Neural crest cell (in vitro differentiated cells): ENCODE measurements at places on chromosomes 11 and 22. TPM values are rescaled to one million over a fixed set of nuclear protein-coding genes. Genes with fewer than 3 reads are reported as not detected.

DNA sequence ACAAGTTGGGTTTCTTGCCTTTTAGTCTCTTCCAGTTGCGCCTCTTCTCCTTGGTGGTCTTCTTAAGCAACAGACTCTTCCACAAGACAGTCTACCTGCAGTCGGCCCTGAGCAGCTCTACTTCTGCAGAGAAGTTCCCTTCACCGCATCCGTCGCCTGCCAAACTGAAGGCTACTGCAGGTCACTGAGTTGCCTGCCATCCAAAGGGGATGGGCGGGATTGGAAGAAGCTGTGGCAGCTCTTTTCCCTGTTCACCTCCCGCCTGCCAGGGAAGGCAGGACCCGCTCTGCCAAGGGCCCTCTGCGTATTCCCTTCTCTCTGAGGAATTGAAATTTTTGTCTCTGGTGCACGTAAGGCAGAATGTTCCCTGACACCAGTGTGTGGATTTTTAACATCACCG, 9.2 kb upstream of the STT3A start:
- DNase-seq = no peak

DNAJC24 gene
- 24.9 and 26.3 TPM in 2 replicates for total RNA-seq

GRCh38 chr11:79419120-79419519, 21.7 kb downstream of the TENM4 start:
- no peak for DNase-seq

DNA sequence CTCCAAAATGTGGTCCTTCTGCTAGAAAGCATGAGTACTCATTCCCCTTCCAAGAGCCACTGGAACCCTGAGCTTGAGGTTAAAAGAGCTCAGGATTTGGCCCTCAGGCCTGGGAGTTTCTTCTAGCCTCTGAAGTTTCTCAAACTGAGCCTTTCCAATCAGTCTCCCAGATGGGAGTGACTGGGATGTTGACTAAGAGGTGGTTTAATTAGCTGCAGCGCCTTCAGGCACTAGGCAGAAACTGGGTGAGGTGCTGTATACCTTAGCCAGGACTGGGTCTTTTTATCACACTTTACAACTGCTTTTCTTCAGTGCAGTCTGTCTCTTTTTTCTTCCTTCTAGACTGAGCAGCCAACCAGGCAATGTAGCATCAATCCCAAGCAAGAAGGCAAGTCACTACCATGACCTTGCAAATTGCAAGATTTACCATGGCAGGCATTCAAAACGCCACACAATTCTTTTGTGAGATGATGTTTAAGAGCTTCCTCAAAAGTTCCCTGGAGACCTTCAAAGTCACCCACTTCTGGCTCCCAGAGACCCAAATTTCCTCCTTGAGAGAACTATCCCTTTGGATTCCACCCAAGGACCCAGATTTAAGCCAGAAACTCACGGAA, 93.0 kb downstream of the SLC1A2 start:
- no peak for DNase-seq

DNA sequence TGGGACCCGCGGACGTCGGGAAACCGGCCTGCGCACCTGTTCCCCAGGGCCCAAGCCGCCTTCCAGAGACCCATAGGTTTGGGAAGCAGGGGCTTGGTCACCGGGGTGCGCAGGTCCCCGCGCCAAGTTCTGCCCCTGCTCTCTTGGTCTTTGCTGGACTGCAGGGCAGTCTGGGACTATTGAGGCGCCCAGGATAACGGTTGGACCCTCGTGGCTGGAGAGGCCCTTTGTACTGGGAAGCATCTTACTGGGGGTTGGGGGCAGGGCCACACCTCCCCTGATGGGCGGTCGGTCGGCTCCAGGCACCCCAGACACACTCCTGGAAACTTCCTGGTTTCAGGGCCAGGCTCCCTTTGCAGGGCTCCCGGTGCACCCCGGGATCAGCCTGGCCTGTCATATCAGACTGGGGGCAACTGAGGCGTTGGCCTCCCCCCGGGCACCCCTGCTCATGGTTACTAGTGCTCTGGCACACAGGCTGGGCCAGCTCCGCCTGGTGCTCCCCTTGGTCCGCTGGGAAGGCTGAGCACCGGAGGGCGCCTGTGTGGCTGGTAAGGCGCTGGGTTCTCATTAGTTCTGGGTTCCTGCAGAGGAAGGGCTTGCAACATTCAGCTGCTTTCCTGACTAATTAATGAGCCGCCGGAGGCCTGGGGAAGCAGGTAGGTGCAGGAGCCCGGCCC, 1250.5 kb downstream of the BRD1 start:
- no peak for DNase-seq

GRCh38 chr11:65887723-65888162, 528 bp downstream of the FIBP start:
- DNase-seq = no peak

PACSIN3 gene
- total RNA-seq = 56.4 and 57.0 TPM in 2 replicates

SMIM35 gene
- total RNA-seq = not detected in 2 replicates

GRCh38 chr22:46290843-46291785, 5.6 kb upstream of the GTSE1 start:
- DNase-seq = no peak

- DNase-seq = no peak
These were observed 588 bp upstream of the FAT3 start for GRCh38 chr11:92224054-92224406.

OR5A1 gene
- not detected in 2 replicates for total RNA-seq

OR5B17 gene
- total RNA-seq = not detected in 2 replicates

DNA sequence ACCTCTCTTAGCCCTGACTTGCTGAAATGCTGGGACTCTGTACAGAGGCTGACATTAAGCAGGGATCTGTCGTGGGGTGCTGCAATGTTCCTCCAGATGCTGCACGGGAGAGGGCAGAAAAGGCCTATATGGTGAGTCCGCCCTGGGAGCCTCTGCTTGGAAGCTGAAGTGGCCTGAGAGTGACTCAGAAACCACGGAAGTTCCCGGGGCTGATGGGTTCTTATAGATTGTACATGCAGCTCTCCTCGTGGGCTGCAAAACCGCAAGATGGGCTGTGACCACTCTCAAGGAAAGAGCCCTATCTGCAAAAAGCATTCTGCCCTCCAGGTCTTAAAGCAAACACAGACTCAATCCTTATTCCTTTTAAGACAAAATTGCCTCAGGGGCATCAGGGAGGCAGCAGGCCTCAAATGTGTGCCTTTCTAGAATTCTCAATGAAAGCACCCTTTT, 5.8 kb upstream of the SLC43A3 start:
- no peak for DNase-seq

RPS3 gene
- 3,598 and 3,664 TPM in 2 replicates for total RNA-seq

DNA sequence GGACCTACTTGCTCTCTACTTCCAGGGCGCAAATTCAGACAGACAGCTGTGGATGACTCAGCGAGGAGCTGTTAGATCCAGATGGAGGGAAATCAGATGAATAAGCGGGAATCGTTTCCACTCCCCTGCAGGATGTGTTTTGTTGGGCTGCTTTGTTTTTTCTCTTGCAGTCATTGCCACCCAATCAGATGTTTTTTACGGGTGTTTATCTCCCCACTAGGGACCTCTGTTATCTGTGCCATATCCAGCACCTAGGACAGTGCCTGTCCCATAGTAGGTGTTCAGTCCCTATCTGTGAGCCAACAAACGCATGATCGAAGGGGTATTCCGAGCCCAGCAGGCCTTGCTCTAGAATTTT, 51.1 kb upstream of the PARVG start:
- DNase-seq = no peak

- DNase-seq = no peak
These were observed 1389.8 kb downstream of the TBC1D22A start for GRCh38 chr22:48152164-48152775.

PDGFB gene
- 0.16 and 0.80 TPM in 2 replicates for total RNA-seq
